ENCODE measurements at places on chromosomes 16 and 17.

- DNase-seq, result no peak
Observed at GRCh38 chr17:38742411-38743308, 5.5 kb downstream of the PCGF2 start.

- no peak for DNase-seq
Observed at GRCh38 chr17:4895657-4896331, 3.5 kb upstream of the C17orf107 start.

GRCh38 chr17:34847938-34848337, 113.3 kb downstream of the CCT6B start:
- no peak for DNase-seq

- peak; percentile 63 for DNase-seq
Observed at GRCh38 chr17:80259457-80260068, 1.1 kb upstream of the RNF213 start.

DNA sequence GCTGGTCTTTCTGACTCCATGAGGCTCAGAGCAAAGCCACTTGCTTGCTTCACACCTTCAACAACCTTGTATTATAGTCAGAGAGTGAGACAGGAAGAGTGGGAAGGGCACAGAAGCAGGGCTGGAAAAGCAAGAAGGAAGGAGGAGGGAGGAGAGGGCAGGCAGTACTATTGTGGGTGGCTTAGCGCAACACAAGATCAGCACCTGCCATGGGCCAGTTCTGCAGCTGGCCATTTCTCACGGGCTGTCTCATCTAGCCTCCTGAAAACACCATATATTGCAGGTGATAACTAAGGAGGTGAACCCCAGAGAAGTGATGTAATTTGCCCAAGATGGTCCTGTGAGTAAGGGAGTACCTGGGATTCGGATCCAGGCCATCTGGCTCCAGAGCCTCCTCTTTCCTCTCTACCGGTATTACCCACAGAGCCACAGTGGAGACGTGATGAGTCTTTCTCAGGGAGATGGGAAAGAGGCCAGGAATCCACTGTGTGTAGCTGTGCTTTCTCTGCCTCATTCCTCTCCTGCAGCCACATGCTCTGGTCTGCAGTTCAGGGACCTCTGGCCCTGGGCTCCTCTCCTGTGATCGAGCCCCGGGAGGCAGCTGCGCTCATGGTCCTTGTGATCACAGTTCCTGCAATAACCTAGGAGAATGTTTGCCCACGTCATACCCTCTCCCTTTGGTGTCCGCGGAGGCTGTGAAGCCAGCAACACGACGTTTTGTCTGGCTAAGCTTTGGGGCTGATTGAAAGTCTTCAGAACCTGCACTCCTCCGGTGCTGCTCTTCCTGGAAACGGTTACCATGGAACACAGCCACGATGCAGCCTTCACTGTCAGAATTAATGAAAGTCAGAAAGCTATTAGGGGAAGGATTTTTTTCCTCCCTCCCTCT, 178.1 kb upstream of the CCL2 start:
- no peak for DNase-seq

- no peak for DNase-seq
Observed at GRCh38 chr17:72775237-72775636, 317.3 kb downstream of the SLC39A11 start.

DNA sequence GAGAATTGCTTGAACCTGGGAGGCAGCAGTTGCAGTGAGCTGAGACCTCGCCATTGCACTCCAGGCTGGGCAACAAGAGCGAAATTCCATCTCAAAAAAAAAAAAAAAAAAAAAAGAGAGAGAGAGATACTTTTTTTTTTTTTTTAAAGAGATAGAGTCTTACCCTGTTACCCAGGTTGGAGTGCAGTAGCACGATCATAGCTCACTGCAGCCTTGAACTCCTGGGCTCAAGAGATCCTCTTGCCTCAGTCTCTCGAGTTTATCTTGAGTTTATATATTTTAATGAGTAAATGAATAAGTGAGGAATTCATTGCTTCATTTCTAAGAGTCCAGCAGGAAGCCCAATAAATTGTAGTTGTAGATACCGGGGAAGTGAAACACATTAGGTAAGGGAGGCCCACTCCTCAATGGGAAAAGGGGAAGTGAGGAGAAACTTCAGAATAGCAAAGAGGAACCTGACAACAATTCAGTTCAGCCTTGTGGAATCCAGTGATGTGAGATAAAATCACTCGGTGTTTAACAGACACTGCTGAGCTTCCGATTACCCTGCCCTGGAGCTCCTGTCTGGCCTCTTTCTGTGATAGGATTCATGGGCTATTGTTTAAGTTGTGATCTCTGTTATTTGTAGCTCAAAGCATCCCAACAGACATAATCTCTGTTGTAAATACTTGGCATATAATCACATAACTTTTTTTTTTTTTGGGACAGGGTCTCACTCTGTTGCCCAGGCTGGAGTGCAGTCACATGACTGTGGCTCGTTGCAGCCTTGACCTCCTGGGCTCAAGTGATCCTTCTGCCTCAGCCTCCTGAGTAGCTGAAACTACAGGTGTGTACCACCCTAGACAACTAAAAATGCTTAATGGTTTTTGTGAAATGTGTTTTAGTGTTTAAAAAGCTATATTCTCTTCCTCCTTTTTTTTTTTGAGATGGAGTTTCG, 15.8 kb upstream of the ITGAM start:
- no peak for DNase-seq

DNA sequence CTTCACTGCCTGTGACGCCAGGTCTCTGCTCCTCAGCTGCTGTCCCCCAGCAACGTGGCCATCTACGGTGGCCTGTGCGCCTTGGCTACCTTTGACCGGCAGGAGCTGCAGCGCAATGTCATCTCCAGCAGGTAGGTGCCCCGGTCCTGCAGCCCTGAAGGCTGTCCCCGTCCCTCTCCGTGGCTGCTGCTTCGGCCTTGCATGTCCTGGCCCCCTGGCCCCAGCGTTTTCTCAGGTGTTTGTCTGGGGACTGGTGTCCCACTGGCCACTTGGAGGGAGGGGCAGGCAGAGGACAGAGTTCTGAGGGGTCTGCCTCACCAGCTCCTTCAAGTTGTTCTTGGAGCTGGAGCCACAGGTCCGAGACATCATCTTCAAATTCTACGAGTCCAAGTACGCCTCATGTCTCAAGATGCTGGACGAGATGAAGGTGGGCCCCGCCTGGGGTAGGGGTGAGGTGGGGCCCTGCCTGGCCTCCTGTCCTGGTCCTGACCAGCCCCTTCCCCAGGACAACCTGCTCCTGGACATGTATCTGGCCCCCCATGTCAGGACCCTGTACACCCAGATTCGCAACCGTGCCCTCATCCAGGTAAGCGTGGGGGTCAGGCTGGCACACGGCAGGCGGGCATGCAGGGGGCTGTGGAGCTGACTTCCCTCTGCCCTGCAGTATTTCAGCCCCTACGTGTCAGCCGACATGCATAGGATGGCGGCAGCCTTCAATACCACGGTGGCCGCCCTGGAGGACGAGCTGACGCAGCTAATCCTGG, 4.4 kb downstream of the GPS1 start:
- no peak for DNase-seq

- DNase-seq, result peak; percentile 56
Observed at GRCh38 chr16:85613604-85614337, 649 bp downstream of the GSE1 start.

- no peak for DNase-seq
Observed at GRCh38 chr17:39591958-39592954, 15.5 kb downstream of the NEUROD2 start.

DNA sequence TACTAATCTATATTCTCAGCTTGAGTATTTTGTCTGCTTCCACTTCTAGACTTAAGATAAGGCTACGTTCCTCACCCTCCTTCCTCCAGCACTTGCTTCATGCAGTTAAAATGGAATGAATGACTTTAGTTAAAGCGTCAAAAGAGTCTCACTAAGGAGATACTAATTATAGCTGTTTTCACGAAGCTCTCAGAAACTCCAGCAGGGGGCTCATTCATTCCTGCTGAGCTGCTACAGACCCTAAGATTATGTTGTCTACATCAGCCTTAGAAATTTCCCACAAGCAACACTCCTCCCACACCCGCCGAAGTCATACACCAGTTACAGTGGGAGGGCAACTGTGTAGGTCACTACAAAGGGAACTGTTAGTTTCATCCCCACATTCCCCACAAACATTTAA, 57.0 kb upstream of the KIFC3 start:
- no peak for DNase-seq

All from stimulated activated effector memory CD8-positive, alpha-beta T cell treated with anti-CD3 and anti-CD28 coated beads, Interleukin-12 subunit alpha, Interleukin-12 subunit beta, amount 100 ng/mL, for 72 hours (primary cell).